Vagina (tissue), 2 donors: ENCODE measurements at places on chromosomes 13 and 19.

GRCh38 chr19:33310606-33311325 lies 8.4 kb upstream of the CEBPA start:
- no peak for DNase-seq

- DNase-seq, result no peak
Observed at GRCh38 chr19:15759962-15760565, 22.3 kb downstream of the OR10H3 start.

DNA sequence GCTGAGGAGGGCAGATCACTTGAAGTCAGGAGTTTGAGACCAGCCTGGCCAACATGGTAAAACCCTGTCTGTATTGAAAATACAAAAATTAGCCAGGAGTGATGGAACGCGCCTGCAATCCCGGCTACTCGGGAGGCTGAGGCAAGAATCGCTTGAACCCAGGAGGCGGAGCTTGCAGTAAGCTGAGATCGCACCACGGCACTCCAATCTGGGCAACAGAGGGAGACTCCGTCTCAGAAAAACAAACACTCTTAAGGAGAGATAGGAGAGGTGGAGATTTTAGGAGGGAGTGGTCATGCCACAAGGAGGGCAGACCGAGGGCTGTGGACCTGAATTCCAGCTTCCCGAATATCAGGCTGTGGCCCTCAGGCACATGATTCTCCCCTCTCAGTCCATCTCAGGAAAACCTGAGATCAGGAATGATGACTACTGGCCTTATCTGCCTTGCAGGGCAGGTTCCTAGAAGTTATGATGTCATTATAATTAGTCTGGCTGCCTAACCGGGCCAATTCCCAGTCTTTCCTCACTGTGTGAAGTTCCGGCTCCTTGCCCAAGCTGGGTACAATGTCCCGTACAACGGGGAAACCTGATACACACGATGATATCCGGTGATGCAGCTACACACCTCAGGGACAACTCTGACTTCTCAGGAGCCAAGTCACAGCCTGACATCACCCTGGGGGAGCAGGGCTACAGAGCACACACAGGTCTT lies 2.5 kb downstream of the SLC35E1 start:
- DNase-seq, result no peak

DNA sequence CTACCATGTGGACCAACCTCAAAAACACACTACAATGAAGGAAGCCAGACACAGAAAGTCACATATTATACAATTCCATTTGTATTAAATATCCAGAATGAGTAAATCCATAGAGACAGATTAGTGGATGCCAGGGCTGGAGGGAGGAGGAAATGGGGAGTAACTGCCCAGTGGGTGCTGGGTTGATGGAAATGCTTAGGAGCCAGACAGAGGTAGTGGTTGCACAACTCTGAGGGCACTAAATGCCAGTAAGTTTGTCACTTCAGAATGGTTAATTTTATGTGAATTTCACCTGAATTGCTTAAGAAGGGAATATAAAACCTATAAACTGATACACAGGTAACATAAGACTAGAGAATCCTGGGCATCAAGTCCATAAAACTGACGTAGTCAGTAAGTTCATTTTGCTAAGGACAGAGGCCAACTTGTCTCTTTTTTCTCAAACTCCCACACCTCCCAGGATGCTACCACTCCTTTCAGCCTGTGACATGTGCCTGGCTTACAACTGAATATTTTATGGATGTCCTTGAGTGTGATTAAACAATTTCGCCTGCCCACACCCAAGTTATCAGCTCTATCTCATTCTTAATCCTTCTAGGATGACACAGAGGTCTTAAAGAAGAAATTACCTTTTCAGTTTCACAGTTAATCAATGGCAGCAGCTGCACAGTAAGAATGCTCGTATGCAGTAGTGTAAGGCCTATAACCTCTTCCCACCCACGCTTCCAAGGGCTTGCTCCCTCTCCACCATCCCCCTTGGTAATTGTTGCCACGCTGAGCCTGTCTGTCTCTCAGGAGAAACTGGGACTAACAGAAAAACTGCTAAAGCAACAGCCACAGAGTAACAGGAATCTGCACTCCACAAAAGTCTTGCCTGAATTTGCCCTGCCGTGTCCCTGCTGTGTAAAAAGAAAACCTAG lies 5.9 kb upstream of the MLNR start:
- no peak for DNase-seq

DNA sequence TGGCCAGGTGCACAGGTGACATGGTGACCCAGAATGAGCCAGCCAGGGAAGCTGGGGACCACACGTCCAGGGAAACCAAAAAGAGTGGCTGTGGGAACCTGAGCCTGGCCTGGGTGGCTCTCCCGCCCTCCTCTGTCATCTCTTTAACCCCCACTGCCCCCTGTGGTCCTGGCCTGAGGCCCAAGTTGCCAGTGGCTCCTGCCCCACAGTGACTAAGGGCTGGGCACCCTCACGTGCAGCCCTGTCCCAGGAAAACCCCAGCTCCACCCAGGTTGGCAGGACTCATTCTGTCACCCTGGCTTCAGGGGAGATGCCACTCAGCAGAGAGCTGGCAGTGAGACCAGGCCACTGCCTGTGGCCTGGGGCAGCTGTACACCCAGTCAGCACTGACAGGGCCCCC lies 30.6 kb upstream of the ISYNA1 start:
- DNase-seq, result no peak
